Chondrocyte (in vitro differentiated cells): ENCODE measurements at places on chromosomes 2 and 18. TPM values are rescaled to one million over a fixed set of nuclear protein-coding genes. Genes with fewer than 3 reads are reported as not detected.

GRCh38 chr2:99084256-99084655 lies 57.3 kb upstream of the C2orf15 start:
- DNase-seq, result no peak

SPATS2L gene
- 233 to 237 TPM (median 233 TPM) in 3 replicates for total RNA-seq

GAREM1 gene
- 6.2 to 7.7 TPM (median 6.3 TPM) in 3 replicates for total RNA-seq

GRCh38 chr2:146939991-146940685 lies 904.7 kb upstream of the ACVR2A start:
- DNase-seq, result no peak

GRCh38 chr2:173400760-173401159 lies 46.1 kb downstream of the CDCA7 start:
- no peak for DNase-seq

DNA sequence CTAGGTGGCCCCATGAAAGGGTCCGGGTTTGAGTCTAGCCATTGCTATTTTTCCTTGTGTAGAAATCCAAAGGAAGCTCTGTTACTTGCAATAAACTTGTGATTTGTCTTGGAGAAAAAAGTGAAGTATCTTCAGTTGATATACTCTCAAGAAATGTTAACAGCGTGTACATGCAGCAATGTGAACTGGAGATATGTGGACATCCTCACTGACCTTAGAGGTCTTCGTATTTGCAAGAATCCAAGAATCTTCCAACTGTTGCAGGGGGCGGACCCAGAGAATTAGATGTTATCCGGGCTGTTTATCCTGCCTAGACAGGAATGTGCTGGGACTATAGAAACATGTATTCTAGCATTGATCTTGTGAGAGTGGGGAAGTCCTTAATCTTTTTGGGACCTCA lies 187.6 kb downstream of the KCNS3 start:
- no peak for DNase-seq

GRCh38 chr18:21163647-21164547 lies 52.3 kb upstream of the ROCK1 start:
- DNase-seq, result no peak

GRCh38 chr18:10908760-10909159 lies 240.6 kb downstream of the PIEZO2 start:
- no peak for DNase-seq

GRCh38 chr2:69789175-69789721 lies 40.2 kb upstream of the GMCL1 start:
- no peak for DNase-seq

APOB gene
- 0.23 to 0.32 TPM (median 0.31 TPM) in 3 replicates for total RNA-seq

- DNase-seq, result no peak
Measured at GRCh38 chr2:147025646-147026585, 818.9 kb upstream of the ACVR2A start.

DNA sequence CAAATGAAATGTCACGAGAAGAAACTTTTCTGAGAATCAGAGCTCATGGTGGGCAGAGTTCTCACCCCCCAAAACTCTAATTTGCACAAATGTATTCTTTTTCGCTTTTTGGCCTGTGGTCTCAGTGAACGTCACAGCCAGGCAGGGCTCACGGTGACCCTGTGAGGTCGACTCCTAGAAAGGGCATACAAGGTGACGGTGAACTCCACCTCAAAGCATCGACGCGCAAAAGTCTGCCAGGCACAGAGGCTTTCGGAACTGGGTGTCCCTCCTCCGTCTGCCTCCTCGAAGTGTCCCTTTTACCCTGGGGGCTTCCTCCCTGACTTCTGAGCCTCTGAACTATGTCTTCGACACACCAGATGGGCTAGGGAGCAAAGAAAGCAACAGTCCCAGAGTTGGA lies 139.2 kb upstream of the PXDN start:
- no peak for DNase-seq

GRCh38 chr2:160085662-160086061 lies 23.2 kb upstream of the PLA2R1 start:
- DNase-seq, result no peak

XRCC5 gene
- 154 to 236 TPM (median 158 TPM) in 3 replicates for total RNA-seq

DGKD gene
- total RNA-seq, result 56.9 to 67.1 TPM (median 66.3 TPM) in 3 replicates

DNA sequence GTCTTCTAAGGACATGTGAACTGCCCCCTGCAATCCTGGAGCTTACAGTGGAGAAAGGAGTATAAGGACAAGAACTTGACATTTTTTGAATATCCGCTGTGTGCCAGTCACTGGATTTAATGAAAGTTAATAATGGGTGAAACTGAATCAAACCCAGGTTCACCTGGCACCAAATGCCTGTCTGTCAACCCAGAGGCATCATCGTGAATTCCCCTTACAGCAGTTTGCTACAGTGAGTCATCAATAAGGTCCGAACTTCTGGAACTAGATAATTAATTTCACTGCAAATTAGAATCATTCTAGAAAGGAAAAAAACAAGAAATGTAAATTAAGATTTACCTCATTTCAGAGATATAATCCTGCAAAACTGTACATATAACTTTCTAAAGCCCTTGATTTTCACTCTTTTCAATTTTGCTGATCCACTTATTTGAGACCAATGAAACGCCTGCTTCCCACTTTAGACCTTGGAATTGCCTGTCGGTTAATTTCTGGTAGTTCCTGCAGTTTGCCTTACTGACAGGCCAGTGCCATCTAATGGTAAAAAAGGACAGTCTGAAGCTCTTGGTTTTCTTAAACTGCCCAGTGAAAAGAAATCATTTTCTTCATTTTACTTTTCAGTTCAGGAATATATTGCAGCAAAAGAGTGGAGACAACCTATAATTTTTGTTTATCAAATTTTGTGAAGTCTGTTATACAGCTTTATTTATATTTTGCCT lies 8.2 kb downstream of the DSG2 start:
- DNase-seq, result no peak

- DNase-seq, result no peak
Measured at GRCh38 chr18:23229472-23229871, 94.2 kb downstream of the CABLES1 start.

- no peak for DNase-seq
Measured at GRCh38 chr2:55103046-55103445, 52.8 kb upstream of the RTN4 start.

PRSS56 gene
- not detected in 3 replicates for total RNA-seq

DNA sequence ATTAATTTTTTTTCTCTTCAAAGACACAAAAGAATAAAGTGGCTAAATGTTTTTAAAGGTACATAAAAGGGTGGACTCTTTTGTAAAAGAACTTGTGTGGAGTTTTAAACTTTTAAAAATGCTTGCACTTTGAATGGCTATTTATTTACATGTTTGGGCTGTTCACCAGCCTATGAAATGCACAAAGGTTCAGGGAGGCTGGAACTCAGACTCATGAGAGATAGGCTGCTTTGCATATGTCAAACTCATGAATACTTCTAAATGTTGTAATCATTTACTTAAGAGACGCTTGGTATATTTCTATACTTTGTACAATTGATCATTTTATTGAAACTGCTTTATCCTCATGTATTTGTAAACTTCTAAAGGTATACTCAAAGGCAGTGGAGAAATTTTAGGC lies 79.9 kb downstream of the ZEB2 start:
- DNase-seq, result no peak

DNA sequence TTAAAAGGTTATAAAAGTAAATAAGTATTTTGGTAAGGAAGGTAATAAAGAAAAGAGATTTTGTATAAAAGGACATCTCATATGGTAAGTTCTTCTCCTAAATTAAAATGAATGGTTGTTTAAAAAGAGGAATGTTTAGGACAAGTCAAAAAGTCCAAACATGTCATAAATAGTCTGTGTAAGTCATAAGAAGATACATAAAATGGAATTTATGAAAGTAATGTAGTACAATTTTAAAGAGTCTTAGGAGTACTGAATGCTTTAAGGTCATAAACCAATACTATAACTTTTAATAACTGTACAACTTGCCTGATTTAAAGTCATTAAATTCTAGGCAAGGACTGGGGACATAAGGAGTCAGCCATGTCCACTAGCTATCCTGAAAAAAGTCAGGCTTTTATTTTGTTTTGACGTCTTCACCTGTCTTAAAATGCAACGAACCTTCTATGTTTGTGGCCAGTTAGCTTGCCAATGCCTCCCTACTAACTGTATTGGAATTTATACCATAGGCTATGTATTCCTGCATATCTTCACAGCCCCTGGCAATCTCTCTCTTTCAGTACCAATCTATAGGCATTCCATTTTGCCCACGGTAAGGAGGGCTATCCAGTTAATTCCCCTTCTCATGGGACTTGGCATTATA lies 312.3 kb upstream of the LRRTM4 start:
- no peak for DNase-seq

TNFRSF11A gene
- 0.17 to 0.49 TPM (median 0.22 TPM) in 3 replicates for total RNA-seq

DNA sequence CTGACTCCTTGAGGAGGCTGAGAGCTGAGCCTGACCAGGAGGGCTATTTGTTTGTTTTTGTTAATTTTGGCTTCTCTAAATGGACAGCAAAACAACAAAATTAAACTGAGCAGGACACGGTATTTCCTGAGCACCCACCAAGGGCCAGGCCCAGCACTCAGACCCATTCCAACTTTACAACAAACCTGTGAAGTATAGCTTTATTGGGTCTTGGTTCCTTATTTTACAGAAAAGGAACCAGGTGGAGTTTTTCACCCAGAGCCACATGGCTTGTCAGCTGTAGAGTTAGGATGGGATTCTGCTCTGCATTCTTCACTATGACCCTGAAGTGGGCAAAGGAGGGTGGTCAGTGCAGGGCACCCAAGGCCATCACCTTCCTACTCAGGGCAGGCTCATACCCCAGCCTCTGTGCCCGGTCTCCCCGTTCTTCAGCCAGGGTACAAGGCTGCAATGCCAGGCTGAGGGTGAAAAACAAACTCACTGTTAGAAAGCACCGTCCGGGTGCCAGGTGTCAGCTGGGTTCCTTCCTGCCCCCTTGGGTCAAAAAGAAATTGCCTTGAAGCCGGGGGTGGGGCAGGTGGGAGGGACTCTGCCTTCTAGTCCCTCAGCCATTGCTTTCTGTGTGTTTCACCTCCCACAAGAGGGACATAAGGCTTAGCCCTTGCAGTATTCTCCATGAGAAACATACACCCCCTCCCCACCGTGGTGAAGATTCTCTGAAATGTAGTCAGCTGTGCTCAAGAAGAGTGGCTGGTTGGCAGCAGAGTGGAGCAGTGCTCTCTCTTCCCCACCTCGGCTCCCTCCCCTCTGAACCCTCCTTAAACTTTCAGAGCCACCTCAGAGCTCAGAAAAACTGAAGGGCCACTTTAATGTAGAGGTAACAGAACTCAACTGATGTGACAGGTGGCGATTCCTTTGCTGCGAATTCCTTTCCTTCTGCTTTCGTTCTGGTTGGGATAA lies 2.2 kb downstream of the PSD4 start:
- no peak for DNase-seq

DNA sequence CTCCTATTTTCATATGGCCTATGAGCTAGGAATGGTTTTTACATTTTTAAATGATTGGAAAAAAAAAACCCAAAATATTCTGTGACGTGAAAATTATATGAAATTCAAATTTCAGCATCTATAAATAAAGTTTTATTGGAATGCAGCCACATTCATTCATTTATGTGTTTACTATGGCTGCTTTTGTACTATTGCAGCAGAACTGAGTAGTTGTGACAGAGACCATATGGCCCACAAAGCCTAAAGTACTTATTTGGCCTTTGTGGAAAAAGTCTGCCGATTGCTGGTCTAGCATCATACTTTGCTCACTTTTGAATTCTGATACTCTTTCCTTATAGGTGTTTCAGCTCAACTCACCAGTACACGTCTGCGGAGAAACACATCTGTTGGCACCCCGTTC lies 39.0 kb downstream of the MYO3B start:
- DNase-seq, result no peak

DNA sequence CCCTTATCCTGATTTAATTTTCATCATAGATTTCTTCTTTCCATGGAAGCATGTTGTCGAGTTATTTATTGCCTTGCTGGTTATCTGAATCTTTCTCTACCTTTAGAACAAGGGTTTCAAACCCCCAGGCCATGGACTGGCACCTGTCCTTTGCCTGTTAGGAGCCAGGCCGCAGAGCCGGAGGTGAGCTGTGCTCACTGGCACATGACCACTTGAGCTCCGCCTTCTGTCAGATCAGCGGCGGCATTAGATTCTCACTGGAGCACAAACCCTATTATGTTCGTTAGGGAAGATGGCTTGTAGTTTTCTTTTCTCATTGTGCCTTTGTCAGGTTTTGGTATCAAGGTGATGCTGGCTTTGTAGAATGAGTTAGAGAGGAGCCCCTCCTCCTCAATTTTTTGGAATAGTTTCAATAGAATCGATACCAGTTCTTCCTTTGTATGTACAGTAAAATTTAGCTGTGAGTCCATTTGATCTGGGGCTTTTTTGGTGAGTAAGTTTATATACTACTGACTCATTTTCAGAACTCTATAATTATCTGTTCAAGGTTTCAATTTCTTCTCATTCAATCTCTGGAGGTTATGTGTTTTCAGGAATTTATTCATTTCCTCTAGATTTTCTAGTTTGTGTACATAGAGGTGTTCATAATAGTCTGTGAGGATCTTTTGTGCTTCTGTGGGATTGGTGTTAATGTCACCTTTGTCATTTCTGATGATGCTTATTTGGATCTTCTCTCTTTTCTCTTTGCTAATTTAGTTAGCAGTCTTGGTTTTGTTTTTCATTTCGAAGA lies 668.0 kb upstream of the FAM98A start:
- no peak for DNase-seq

DNA sequence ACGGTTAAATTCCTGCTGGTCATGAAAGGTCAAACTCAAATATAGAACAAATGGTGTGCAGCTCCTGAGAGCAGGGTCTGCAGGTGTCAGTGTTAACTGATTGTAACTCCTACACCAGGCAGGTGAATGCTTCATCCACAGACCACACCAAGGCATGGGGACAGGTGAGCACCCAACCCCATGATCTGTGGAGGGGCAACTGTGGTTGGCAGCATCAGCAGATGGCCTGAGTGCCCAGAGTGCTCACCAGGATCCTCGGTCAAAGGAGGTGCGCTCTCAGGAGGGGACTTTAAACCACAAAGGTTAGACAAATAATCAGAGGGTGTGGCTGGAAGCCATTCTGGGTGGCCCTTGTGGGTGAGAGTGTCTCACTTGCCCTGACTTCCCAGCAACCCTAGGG lies 44.5 kb downstream of the PTGR3 start:
- no peak for DNase-seq

UGT1A10 gene
- total RNA-seq, result not detected in 3 replicates

- no peak for DNase-seq
Measured at GRCh38 chr2:67076239-67076624, 320.9 kb upstream of the ETAA1 start.

MOCOS gene
- total RNA-seq, result 6.7 to 15.7 TPM (median 13.2 TPM) in 3 replicates

- DNase-seq, result no peak
Measured at GRCh38 chr2:8435608-8436007, 246.2 kb upstream of the ID2 start.

COLEC11 gene
- not detected in 3 replicates for total RNA-seq

GRCh38 chr2:178208336-178208735 lies 14.0 kb downstream of the OSBPL6 start:
- DNase-seq, result no peak

DNA sequence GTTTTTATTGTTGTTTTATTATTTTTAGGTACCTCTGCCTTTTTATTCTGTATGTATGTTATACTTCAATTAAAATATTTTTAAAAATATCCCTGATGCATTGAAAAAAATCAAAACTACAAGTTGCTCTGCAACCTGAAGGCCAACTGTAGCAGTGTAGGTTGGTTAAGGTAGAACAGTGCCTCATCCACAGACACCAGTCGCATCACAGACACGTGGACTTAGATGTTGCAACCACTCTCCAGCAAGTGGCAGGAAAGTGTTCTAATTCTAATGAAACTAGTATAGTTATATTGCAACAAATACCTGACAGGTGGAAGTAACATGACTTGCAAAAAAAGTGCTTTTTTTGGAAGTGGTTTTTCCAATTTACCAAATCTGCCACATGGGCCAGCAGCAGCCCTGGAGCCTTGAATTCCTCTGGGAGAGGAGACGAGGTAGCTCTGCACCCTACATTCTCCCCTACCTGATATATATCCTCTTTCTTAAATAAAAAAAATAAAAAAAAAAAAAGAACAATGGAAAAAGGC lies 28.4 kb upstream of the SLC3A1 start:
- no peak for DNase-seq
